NCI-H345 (cell line): ENCODE measurements at places on chromosomes 1 and 21.

- DNase-seq: no peak
Measured at GRCh38 chr1:27622828-27623227, 12.2 kb downstream of the FGR start.

DNA sequence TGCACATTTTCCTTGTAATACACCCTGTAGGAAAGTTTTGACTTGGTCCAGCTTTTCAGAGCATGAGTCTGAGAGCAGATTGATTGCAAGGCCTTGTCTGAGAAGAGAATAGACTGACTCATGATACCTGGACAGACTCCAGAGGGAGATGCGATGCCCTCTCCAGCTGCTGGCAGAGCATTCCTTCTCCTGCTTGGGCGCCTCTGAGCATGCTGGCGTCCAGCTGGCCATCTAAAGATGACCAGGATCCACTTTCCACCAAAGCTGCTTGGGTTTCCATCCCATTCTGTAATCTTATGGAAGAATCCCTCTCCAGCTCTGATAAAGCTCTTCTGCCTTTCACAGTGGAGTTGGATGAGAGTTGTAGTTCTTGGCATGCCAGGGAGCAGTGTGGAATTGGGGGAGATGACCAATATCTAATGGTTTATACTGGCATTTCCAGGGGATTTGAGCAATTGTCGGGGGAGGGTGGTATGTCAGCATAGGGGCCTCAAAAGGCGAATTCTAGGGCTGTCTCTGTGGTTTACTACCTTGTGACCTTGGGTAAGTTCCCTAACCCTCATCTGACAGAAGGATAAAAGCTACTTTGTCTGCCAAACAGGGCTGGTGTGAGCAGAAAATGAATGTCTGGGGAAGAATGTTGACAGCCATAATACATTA is 19.5 kb downstream of the SZRD1 start:
- DNase-seq: no peak

DNA sequence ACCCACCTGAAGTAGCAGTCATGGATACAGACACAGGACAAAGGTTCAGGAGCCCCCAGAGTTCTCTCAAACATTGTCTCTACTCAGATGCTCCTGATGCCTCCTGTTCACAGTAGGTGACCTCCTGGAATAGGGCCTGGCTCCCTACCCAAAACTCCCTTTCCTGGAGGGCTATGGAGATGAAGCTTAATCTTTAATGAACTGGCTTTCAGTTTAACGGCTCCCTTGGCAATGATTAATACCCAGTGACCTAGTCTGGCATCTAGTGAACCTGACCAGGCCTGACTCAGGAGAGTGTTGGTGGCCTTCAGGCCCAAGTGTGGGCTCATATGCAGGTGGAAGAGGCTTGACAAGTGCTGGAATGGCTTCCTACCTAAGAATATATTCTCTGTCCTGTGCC is 65.2 kb upstream of the TRABD2B start:
- no peak for DNase-seq

- DNase-seq: peak; percentile 94
Measured at GRCh38 chr1:110338309-110338885, 780 bp upstream of the RBM15 start.

DNA sequence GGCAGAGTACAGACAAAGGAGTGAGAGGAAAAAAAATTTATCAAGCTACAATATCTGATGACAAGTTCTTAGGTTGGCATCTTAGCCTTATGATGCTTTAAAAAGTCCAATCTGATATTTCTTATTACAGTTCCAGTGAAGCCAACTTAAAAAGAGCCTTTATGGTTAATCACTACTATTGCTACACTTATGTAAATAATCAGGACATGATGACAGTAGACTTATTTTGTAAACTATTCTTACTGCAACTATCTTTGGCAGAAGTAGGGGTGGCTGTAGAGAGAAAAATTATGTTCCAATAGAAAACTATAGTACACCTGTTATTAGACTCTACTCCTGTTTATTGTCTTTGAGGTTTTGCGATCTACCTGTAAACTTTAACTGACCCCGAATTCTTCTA is 25.8 kb upstream of the NUF2 start:
- DNase-seq: no peak
